ENCODE measurements at places on chromosomes 13 and 19.

DNA sequence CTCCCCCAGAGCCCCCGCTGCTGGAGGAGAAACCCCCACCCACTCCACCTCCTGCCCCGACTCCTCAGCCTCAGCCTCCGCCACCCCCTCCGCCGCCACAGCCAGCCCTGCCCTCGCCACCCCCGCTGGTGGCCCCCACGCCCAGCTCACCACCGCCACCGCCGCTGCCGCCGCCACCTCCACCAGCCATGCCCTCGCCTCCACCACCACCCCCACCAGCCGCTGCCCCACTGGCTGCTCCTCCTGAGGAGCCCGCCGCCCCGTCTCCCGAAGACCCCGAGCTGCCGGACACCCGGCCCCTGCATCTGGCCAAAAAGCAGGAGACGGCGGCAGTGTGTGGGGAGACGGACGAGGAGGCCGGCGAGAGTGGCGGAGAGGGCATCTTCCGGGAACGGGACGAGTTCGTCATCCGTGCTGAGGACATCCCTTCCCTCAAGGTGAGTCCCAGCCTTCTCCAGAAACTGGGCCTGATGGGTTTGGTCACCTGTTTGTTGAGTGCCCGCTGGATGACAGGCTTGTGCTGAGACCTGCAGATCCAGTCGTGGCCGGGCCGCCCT, 10.6 kb downstream of the PRR12 start:
- no peak for DNase-seq

DNA sequence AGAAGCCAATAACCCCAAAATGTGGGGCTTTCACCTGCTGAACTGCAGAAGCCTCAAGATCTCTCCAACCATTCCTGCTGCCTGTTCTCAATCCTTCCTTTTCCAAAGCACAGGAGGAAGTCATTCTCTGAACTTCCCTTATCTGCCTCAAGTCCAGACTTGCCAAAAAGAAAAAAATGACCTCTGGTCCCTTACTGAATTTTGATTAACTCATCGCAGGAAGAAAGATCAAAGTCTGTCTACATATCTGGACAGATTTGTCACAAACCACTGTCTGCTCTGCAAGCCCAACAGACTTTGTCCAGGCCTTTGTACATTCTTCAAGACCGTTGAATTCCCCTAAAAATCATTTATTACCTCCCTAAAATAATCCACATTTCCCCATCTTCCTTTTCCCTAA, 126.5 kb upstream of the NBEA start:
- DNase-seq = no peak

- no peak for DNase-seq
Measured at GRCh38 chr19:41882568-41883462, at the start of gene ARHGEF1. Gene ARHGEF1, plus strand, starts transcription at chr19:41883184. Its CDS starts 4,899 bp downstream, at chr19:41888083.

GRCh38 chr13:32783067-32783466, 196.8 kb downstream of the PDS5B start:
- no peak for DNase-seq

- DNase-seq = no peak
Measured at GRCh38 chr13:44718467-44718866, 142.3 kb upstream of the TSC22D1 start.

GRCh38 chr13:28492569-28493367, 2.2 kb downstream of the FLT1 start:
- DNase-seq = no peak

DNA sequence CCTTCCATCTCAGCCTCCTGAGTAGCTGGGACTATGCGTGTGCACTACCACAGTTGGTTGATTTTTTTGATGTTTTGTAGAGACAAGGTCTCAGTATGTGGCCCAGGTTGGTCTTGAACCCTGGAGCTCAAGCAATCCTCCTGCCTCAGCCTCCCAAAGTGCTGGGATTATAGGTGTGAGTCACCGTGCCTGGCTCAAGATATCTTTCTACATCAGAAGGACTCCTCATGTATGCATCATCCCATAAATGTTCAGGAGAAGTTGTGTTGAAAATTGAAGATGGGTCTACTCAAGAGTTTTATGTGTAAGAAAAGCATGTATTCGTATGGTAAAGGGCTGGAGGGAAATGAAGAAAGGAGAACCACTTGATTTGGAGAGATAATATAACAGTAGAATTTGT, 71.8 kb upstream of the STK24 start:
- no peak for DNase-seq

DNA sequence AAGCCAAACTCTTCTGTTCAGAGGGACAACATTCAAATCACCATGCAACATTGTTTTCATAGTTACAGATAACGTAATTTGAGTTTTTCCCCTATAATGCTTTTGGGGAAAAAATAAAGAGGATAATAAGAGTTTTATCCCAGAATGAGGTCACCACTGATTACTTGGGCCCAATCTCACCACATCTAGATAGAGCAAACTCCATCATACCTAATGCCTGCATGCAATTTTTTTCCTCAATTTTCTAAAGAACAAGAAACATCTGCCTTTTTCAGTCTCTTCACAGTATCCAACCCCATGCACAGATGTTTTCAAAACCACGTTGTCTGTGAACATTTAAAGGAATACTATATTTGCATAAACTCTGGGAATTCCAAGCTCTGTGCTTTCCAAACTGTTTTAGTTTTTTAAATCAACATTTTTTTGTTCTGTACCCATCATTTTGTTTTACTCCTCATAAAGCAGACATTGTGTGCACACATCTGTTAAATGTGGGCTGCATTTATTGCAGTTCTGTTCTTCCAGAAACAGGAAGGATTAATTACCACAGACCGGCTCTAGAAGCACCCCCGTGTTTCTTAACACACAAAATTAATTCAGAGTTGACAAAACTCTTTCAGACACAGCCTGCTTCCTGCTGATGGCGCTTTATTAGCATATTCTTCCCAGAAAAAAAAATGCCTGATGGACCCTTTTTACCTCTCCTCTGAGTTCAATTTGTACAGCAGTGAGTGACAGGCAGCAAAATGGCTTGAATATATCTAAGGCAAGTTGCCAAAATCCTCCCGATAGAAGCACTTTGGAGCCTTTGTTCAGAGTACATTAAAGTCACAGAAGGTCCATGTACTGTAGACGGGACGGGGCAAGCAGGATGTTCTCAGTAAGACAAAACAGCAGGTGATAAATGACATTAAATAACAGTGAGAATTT, 1171.9 kb downstream of the EFNB2 start:
- no peak for DNase-seq

DNA sequence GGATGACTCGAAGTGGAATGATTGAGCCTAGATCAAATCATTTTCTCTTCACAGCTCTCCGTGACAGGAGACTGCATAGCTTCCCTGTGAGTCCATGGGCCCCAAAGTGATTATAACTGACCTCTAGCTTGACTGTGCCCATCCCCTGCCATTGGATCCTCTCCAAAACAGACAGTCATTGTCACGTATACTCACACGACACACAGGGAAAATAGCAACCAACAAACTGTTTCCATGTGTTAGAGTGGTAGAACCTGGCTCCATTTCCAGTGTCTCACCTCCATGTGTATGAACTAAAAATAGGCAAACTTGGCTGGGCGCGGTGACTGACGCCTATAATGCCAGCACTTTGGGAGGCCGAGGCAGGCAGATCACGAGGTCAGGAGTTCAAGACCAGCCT, 48.8 kb upstream of the NPAS1 start:
- no peak for DNase-seq
